ENCODE measurements at places on chromosomes 1 and 21.
A peak's percentile ranks its signal among the peaks of the same experiment; 100 is the strongest.

DNA sequence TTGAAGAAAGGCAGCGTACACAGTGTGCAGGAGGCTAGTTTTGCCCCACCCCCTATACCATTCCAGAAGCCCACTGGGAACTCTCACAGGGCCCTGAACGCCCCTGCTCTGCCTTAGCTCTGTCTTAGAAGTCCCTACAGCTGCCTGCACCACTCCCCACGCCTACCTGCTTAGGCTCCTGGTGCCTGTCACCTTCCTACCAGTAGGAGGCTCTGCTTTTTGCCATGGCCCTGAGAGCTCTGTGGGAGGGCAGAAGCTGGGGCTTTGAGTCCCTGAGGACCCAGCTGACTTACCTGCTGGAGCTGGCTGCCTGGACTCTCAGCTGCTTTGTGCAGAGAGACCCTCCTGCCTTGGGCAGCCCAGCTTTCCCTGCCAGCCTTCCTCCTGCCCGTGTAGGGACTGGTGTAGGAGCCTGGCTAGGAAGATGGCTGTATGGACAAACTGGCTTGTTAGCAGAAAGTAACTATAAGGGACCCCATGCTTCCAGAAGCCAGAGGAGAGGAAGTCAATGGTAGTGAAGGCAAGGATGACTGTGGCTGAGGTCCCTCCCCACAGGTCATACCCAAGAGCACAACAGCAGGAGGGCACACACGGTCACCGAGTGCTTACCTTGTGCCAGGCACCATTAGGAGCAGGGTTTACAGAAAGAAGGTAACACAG is 9.8 kb upstream of the CELSR2 start:
- peak; percentile 87 for DNase-seq

GRCh38 chr1:168725831-168726230 is 3.2 kb downstream of the DPT start:
- DNase-seq: no peak

DNA sequence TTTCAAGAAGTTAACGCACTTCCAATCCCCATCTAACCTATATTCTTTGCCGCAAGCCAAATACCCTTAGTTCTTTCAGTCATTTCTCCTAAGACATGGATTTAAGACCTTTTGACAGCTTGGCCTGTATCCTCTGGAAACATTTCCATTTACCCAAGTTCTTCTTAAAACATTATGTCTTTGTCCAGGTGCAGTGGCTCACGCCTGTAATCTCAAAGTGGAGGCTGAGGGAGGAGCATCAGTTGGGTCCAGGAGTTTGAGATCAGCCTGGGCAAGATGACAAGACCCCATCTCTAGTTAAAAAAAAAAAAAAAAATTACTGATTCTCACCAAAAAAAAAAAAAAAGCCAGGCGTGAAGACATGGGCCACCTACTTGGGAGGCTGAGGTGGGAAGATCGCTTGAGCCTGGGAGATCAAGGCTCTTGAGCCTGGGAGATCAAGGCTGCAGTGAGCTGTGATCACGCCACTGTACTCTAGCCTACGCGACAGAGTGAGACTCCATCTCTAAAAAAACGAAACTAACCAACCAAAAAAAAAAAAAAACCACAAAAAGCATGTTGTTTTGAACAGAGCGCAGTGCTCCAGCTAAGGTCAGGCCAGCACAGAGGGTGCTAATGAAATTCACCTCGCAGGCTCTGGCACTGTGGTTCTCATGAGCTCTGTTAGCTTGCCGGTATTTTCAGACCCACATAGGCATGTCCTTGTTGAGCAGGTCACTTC is 36.0 kb downstream of the NUAK2 start:
- no peak for DNase-seq

DNA sequence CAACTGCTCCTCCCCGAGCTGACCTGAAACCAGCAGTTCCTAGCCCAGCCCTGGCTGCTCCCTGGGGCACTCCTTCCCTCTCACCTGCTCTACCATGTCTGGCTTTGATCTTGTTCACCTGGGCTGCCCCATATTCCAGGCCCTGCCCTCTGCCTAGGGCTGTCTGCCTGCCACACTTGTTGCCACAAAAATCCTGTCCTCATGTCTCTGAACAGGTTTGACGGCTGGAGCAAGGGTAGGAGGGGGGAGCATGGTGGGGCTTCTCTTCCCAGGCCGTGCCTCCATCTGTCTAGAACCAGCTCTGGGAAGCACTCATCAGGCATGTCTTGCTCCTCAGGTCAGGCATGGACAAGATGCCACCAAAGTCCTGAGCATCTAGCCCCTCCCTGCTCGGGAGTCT is 44.3 kb upstream of the WNT2B start:
- DNase-seq: peak; percentile 87

DNA sequence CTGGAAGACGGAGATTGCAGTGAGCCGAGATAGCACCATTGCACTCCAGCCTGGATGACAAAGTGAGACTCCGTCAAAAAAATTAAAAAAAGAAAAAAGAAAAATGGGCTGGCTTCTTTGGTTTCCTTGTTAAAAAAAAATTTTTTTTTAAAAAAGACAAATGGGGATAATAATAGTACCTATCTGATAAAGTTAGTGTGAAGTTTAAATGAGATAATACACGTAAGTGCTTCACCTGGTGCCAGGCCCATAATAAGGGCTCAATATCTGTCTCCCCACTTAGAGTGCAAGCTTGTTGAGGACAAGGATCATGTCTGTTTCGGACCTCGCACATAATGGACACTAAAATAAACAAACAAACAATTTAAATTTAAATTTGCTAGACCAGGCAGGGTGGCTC is 30.0 kb upstream of the HTR1D start:
- no peak for DNase-seq

- DNase-seq: peak; percentile 100
Measured at GRCh38 chr1:235067396-235068157, 61.1 kb downstream of the TOMM20 start.

- no peak for DNase-seq
Measured at GRCh38 chr1:59397139-59397858, 100.4 kb downstream of the FGGY start.

DNA sequence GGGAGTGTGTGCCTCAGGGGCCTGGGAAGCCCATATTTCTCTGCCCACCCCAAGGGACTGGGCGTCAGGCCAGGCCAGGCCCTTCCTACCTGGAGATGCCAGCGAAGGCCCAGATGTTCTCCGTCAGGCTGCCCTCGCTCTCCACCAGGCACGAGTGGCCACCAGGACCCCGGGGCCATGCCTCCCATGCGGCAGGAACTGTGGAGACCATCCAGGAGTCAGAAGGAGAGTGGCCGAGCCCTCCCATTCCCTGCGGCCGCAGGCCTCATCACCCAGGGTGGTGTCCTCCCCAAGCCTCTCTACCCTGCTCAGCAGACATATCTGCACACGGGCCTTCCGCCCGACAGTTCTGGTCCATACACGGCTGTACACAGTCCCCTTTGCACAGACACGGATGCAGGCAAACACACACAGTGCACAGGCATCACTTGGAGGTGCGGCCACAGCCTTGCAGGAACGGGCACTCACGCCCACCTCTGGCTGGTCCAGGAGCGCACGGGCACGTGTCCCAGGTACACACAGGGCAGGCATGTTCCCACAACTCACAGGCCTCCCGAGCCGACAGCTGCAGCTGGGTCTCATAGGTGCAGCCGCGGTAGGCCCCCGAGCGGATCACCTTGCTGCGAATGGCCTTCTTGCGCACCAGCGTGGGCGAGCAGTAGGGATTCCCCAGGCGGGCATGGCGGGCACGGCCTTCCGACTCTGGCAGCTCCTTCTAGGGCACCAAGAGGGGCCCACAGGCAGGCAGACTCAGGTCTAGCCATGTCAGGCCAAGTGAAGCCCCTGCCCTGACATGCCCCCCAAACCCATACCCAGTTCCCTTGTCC is 5.9 kb upstream of the KIF17 start:
- DNase-seq: no peak

GRCh38 chr1:15081102-15081501 is 72.4 kb upstream of the TMEM51 start:
- no peak for DNase-seq

DNA sequence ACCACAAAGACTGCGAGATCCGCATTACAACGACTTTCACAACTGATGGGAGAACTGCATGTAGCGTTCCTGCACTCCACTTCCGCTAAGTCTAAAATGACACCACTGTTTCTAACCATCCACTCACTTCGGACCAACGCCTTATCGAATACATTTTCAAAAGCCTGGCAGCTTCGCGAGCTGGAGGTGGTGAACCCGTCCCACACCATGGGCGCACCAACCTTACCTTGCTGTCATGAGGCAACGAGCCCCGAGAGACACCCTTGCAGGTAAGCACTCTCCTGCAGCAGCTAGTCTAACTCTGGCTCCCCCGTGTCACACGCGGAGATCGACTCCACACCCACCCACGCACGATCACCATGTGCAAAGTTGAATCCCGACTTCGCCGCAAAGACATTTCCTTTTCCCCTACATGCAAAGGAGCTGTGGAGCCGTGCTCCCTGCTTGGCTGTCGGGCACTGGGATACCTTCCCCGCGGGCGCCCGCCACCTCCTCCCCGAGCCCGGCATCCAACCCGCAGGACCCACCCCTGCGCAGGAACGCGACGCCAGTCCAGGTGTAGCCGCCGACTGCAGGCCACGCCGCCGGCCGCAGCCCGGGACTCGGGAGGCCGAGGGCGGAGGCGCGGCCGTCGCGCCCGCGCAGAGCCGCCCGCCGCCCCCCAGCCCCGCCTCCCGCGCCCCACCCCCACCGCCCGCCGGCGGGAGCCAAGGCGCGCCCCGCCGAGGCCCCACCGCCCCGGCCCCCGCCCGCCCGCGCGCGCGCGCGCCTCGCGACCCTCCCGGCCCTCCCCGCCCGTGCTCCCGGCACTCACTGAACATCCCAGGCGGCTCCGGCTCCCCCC is 629 bp downstream of the TAF5L start:
- DNase-seq: peak; percentile 64

DNA sequence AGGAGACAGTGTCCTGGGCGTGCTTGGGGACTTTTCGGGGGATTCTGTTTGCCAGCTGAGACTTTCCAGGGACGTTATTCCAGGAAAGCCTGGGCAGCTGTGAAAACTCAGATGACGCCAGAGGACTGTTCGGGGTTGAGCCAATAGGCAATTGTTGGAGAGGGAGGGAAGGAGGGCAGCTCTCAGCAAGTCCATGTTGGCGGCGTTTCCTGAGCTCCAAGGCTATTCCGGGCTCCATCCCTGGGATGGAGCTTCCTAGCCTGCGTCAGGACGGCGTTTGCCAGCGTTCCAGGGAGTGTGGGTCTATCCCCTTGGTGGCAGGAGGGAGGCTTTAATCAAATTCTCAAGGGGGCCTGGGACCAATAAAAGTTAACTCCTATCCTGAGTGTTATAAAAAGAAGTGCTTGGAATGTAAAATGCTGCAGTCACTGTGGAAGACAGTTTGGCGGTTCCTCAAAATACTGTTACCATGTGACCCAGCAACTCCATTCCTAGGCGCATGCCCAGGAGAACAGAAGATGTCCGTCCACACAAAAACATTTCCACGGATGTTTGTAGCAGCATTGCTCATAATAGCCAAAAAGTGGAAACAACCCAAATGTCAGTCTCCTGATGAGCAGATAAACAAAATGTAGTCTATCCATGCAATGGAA is 15.2 kb downstream of the SLC27A3 start:
- no peak for DNase-seq

DNA sequence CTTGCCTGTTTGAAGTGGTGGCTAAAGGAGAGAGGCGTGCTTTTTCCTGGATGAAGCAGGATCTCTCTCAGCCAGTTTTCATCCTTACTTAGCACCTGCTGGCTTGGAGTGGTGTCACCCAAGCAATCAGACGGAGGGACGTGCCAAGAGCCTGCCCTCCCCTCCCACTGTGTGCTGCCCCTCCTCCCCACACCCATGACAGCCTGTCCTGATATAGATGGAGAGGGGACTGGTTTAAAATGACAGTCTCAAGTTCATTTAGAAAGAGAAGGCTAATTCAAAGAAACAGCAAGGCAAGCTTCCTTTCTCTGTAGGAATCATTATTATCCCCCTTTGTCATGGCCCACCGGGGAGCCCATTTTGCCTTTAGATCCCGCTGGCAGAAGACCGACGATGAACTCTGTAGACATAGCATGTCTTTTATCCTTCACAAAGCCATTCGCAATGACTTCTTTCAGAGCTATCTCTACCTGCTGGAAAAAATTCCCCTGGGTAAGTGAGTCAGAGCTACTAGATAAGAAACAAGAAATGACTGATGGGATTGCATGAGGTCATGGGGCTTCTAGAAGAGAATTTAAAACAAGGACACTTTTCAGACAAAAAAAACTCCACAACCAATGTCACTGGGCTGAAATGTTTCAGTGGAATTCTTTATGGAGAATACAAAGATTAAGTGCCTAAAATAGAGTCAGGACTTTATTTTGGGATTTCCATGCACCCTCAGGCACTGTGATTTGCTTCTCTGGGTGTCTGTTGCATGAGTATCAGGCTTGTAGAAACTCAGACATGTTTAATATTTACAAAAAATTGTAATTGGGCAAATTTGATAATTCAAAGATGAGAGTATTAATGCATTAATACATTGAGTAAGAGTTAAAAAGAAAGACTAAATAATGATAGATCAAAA is at the start of gene NTMT2:
Gene NTMT2 (plus strand): TSS at position 190 of the 907 bp plus-strand sequence. CDS start 149 bp downstream, at position 339.
- DNase-seq: peak; percentile 53

- DNase-seq: no peak
Measured at GRCh38 chr1:114130846-114131525, 22.7 kb downstream of the SYT6 start.

GRCh38 chr1:244319283-244320132 is 132.2 kb downstream of the ADSS2 start:
- DNase-seq: peak; percentile 95

DNA sequence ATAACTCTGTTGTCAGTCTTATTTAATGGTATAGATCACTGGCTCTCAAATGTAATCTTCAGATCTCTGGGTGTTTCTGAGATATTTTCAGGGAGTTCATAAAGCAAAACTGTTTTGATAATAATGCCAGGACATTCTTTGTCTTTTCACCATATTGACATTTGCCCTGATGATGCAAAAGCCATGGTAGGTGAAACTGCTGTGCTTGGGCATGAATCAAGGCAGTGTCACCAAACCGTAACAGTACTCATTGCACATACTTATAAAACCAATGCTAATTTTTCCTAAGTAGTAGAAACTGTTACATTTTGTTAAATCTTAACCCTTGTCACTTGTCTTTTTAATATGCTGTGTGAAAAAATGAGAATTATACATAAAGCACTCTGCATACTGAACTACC is 76.0 kb downstream of the RPS6KC1 start:
- peak; percentile 67 for DNase-seq

- no peak for DNase-seq
Measured at GRCh38 chr1:233725423-233725822, 111.5 kb downstream of the KCNK1 start.

- DNase-seq: no peak
Measured at GRCh38 chr1:113918243-113918642, 10.9 kb upstream of the HIPK1 start.

DNA sequence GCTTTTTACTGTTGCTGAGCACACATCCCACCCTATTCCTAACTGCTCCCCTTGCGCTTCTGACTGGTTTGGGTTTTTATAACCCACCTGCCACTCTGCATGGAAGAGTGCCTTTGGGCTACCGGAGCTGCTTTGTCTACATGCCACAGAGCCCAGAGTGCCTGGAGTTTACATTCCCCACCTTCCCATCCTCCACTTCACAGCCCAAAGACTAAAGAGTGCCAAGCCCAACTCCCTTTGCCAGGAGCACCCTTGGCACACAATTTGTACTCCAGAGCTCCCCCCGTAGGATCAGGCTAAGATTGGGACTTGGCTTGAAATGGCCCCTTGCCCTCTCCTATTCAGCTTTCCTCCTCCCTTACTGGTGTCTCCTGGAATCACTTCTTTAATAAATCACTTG is 63.3 kb downstream of the LHX9 start:
- no peak for DNase-seq

- DNase-seq: no peak
Measured at GRCh38 chr1:196640976-196641375, 10.9 kb upstream of the CFH start.
